ENCODE measurements at places on chromosomes 2 and 18.

DNA sequence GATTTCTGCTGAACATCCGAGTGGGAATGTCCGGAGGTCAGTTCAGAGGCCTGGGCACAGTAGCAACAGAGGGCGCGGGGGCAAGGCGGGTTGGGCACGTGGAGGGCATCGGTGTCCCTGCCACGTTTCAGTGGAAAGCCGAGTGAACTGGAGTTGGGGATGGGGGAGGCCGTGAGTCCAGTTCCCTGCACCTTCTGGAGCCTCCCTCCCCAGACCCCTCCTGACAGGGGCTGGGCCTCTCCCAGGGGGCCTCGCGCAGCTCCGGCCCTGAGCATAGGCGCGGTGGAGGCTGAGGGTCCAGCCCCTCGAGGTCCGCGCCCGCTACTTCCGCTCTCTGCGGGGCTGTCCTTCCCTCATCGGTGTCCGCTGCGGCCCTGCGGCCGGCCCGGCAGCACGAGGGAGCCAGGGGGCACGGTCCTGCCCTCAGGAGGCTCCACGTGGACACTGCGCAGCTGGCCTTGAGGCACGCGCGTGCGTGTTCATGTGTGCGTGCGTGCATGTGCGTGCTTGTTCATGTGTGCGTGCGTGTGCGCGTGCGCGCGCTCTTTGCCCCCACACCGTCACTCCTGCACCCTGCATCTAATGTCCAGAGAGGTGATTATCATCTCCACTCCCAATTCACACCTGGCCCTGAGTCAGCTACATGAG lies 50.2 kb downstream of the PLEKHB2 start:
- DNase-seq: no peak

DNA sequence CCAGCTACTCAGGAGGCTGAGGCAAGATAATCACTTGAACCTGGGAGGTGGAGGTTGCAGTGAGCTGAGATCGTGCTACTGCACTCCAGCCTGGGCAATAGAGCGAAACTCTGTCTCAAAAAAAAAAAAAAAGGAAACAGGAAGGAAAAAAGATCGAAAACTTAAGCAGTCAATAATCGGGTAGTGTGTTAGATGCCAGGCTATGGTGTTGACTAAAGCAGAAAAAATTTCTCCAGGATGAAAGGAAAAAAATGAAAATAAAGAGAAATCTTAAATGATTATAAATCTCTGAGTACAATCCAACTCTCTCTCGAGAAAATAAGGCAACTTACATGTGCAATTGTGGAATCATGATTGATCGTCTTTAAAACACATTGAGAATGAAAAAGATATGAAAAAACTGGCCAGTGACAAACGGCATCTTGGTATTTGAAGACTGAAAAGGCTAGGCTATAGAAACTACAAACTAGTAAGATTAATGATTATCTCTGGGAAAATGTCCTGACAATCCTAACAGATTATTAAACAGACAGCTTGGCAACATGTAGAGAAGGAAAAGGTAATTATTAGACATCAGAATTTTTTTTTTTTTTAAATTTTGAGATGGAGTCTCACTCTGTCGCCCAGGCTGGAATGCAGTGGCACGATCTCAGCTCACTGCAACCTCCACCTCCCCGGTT lies 16.3 kb upstream of the EPHA4 start:
- DNase-seq: no peak

- DNase-seq: peak; percentile 7
Observed at GRCh38 chr2:70686577-70687460, 81.2 kb downstream of the ADD2 start.

GRCh38 chr2:168035458-168035857 lies 211.9 kb downstream of the STK39 start:
- DNase-seq: no peak

- DNase-seq: no peak
Observed at GRCh38 chr2:109048163-109048562, 59.1 kb upstream of the EDAR start.

DNA sequence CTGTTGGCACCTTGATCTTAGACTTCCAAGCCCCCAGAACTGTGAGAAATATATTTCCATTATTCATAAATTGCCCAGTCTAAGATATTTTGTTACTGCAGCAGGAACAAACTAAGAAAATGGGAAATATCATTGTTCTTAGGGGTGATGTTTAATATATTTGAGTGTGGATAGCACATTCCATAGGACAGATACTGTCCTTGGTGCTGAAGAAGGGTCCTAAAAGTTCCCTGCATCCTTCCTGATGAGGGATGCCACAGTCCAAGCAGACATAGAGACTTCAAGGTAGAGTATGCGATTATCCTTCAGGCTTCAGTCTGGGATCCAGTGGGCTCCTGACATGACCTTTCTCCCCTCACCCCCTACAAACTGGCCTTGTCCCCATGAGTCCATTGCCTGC lies 689.0 kb downstream of the TDRD15 start:
- no peak for DNase-seq

- no peak for DNase-seq
Observed at GRCh38 chr2:200130762-200131166, 175.4 kb downstream of the MAIP1 start.

- DNase-seq: no peak
Observed at GRCh38 chr2:108280466-108280865, 8.2 kb upstream of the SULT1C2 start.

GRCh38 chr2:211157211-211157610 lies 600.8 kb downstream of the CPS1 start:
- DNase-seq: no peak

DNA sequence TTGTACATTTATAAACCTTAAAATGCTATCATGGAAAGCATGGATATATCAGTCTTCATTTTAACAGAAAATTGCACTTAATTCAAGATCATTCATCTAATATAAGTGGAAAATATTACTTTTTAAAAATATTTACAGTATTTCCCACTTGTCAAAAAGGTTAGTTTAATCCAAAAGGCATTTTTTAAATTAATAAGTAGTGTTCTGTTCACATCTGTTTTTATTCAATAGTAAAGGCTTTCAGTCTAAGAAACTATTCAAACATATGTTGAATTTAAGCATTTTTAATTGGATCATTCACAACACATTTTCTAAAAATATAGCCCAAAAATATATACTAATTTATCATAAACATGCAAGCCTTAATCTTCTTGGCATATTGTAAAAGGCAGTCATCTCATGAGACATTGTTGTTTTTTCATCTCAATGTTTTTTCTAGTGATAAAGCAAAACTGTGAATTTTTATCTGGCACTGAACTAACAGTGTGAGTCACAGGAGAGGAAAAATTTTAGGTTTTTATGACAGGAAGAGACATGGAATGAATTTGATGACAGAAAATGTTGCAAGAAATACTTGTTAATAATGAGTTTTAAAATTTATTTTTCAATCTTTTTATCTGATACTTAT lies 1642.5 kb upstream of the TMEFF2 start:
- DNase-seq: no peak

DNA sequence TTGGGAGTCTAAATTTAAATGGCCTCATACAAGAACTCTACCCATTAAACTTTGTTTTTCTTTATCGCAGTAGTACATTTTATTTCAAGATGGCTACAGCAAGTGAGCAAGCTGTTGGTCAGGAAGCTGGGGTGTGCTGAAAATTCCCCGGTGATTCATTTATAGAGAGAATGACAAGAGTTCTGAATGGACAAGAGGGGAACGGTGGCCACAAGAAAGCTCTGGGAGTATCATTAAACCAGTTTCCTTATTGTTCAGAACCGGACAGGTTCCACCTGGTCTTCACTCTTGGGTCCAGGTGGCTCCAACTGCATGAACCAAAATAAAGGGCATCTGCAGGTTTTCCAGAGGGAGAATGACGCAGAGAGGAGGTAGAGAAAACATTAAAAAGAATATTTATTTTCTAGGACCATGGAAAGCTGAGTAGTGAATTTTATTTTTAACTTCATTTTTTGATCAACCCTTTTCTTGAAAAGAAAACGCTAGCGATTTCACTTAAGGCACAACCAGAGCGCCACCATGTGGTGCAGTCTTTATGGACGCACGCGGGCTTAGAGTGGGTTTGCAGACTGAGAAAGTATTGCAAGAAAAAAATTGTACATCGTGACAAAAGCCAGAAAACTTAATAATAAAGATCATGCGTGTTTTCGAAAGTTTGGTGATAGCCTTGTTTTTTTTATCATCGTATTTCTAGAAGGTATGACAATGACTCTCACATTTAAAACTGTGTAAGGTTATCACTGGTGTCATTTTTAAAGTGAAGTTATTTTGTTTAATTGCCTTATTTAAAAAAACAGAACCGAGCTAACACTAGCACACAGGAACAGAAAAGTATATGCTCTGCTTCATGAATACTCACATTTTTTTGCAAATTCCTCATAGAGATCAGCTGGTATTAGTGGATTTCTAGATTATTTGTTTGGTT lies 97.9 kb upstream of the NOL4 start:
- no peak for DNase-seq

GRCh38 chr2:121283670-121284462 lies 1.1 kb downstream of the TFCP2L1 start:
- DNase-seq: no peak

- DNase-seq: no peak
Observed at GRCh38 chr18:9613550-9614400, 584 bp downstream of the PPP4R1 start.

DNA sequence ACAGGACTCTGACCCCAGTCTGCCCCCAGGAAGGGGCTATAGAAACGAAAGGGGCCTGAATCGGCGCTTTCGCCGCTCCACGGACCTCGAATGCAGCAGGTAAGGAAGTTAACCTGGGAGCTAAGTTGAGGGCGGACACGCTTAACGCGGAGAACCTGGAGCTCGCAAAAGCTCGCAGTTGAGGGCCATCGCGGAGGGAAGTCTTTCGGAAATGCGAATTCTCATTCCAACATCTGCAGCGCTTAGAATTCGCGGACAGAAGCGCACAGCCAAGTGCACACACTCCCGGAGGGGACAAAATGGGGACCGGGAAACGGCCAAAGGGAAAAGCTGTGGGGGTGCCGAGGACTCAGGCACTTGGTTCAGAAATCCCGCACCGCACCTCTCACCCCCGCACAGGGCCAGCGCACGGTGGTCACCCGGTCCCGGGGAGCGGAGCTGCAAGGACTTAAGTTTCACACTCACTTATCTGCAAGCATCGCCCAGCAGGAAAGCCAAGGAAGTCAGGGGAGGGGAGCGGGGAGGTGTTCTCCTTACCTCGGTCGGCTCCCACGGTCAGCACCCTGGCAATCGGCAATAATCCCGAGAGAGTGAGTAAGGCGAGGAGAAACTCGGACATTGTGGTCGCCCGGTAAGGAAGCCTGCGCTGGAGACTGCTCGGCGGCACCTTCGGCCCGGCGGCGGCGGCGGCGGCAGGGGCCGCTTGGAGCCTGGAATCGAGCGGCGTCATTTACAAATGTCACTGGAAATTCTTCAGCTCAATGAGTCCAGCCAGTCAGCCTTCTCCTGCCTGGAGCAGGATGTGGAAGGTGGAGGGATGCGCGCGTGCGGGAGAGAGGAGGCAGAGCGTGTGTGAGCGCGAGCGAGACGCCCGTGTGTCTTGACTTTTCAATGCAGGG lies 456 bp downstream of the LRP1B start:
- DNase-seq: peak; percentile 19

DNA sequence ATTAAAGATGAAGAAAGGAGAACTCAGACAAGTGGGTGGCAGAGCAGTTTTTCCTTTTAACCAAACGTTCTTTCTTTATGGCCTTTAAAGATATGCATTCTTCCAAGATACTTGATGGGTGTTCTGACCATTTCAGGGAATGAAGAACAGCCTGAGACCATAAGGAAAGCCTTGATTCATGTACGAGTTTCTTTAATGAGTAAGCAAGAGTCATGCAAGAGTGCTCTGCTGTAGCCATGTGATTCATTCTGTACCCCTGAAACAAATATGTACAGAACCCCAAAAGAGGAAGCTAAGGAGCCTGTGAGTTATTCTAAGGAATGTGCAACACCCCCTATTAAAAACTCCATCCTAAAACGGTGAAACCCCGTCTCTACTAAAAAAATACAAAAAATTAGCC lies 372.8 kb downstream of the MTX2 start:
- DNase-seq: no peak

GRCh38 chr2:173830170-173830569 lies 135.0 kb downstream of the SP3 start:
- no peak for DNase-seq

GRCh38 chr18:45940724-45941123 lies 26.4 kb downstream of the EPG5 start:
- no peak for DNase-seq

DNA sequence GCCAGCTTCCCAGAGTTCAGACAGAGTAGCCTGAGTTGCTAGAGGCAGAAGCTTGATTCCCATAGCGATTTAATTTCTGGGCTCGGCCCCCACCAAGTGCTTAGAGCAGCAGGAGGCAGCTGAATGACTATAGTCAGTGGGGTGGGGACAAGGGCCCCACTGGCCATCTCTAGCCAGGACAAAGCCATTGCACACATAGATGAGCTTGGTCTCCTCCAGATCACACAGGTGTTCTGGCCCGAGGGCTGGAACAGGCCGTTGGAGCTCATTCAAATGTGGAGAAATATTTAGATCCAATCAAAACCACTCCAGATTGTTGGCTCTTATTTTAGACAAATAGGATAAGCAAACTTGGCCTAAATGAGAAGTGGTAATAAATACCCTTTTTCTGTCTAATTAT lies 287.3 kb upstream of the NCKAP5 start:
- DNase-seq: no peak

DNA sequence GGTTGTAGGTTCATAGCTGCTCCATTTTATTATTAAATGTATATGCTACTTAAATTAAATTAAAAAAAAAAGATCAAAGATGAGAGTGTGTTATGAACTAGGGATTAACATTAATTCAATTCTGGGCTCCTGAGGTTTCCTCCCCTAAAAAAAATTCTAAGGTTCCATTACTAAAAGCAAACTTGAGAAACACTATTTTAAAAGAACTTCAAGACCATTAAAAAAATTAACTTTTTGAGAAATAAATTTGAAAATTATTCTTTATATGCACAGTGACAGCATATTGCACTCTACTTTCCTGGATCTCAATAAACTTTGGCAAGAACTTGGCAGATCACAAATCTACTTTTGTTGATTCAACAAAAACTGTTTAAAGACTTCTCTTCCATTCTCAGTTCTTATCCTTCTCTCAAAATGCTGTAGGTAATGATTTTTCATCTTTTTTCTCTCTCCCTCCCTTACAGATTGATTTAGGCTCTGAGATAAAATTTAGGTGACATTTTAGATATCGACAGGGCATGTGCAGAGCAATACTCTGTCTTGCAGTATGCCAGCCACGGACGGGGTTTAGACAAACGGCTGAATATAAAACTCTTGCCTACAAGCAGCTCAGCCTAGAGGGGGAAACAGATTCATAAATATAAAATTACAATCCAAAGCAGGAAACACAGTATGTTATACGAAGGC lies 592 bp upstream of the MARS2 start:
- no peak for DNase-seq

DNA sequence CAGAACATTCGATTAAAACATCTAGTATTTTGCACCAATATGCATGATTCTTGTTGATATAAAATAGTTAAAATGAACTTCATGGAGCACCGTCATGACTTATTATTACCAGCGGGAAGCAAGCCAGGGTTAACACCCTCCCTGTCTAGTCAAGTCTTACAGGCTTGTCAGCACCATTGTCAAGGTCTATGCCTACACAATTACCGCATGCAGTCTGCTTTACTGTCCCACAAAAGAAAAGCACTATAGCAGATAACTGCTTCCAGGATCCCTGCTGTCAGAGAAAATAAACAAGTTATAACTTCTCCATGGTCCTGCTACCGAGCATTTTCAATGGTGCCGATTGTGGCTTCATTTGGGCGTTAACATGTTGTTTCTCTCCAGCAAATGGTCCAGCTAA lies 968.0 kb upstream of the FAM98A start:
- DNase-seq: no peak

- no peak for DNase-seq
Observed at GRCh38 chr2:199470672-199471442, 13.1 kb upstream of the SATB2 start.
